ENCODE measurements at places on chromosomes 5 and 9.

DNA sequence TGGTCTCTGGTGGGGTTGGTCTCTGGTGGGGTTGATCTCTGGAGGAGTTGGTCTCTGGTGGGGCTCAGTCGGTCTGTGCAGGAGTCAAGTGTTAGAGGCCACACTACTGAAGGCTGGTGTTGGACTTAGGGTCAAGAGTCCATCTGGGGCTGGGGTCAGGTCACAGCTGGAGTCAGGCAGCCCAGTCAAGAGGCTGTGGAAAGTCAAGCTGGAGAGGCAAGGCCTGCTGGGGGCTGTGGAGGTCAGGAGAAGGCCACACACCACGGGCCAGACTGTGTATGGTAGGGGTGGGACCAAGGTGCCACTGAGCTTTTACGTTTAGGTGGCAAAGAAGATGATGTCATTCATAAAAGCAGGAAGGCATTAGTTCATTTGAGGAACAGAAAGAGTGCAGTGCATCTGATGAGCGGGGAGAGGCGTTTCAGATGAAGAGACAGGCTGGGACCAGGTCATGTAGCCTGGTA is 16.7 kb upstream of the CD74 start:
- no peak for DNase-seq

DNA sequence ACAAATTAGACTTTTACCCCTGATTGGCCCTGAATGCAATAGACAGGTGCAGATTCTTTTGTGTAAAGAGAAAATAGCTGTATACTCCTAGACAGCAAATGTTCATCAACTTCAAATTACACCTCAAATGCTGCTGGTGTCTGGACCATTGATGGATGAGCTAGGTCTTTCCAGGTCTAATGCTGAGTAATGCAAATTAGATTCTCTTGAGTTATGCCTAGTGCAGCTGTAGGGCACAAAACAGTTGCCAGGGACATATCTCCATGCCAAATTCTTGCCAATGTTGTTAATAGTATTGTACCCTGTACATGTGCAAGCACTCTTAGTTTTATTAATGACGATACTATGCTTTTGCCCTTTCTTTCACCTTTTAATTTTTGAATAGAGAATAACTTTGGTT is 72.3 kb upstream of the CNTLN start:
- DNase-seq = no peak

- DNase-seq = no peak
Observed at GRCh38 chr9:25948182-25948581, 269.9 kb upstream of the TUSC1 start.

DNA sequence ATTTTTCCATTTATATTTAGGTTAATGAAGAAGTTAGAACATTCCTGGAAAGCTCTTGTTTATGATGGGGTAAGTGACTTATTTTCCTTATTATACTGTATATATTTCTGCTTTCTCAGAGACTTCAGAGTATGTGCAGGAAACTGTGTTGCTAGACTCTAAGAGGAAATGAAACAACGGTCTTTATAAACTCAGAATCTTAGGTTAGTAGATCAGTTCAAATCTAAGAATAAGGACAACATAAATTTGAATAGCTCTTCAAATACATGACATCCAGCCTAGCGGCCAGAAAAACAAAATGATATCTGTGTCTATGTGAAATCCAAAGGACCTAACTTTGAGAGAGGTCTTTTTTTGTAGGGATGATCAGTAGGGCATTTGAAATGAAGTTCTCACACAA is 94.3 kb downstream of the PRKACG start:
- DNase-seq = no peak

DNA sequence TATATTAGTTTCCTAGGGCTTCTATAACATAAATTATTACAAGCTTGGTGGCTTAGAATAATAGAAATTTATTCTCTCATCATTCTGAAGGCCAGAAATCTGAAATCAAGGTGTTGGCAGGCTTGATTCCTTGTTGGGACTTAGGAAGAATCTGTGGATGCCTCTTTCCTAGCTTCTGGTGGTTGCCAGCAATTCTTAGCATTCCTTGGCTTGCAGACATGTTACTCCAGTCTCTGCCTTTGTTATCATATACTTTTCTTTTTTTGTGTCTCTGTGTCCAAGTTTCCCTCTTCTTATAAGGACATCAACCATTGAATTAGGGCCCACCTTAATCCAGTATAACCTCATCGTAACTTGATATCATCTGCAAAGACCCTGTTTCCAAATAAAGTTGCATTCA is 31.4 kb downstream of the CTNNA1 start:
- no peak for DNase-seq

DNA sequence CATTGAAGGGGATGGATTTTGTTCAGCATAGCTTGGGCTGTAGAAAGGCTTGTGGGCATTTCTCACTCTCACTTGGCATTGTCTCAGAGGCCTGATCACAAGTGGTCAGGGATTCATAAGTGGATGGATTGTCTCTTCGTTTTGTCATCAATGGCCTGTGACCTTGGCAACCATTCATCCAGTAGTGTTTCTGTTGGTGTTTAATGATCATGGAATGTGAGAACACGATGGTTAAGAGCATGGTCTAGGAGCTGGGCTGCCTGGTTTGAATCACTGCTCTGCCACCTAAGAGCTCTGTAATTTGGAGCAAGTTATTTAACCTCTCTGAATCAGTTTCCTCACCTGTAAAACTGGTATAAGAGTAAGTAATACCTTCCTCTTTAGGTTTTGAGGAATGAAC is 430.1 kb upstream of the MEF2C start:
- DNase-seq = no peak

- no peak for DNase-seq
Observed at GRCh38 chr9:81574405-81574804, 114.9 kb downstream of the TLE1 start.

DNA sequence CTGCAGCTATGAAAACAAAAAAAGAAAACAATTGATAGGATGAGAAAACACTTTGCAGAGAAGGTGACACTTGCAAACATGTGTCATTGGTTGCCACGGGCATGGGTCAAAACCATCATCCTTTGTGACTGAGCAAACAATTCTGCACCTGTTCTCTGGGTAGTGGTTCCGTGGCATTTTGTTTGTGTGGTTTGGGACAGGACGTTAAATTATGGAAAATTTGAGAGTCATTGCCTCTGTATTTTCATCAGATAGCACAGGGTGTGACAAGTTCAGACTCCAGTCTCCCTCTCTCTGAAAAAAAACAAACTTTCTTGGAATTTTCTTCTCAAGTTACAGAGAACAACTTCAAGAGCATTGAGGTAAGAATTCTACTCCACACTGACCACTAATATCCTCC is 113.4 kb upstream of the HMHB1 start:
- DNase-seq = no peak

- DNase-seq = no peak
Observed at GRCh38 chr5:7577381-7577780, 181.4 kb downstream of the ADCY2 start.

- DNase-seq = no peak
Observed at GRCh38 chr5:12704955-12705354, 800.7 kb upstream of the CTNND2 start.

DNA sequence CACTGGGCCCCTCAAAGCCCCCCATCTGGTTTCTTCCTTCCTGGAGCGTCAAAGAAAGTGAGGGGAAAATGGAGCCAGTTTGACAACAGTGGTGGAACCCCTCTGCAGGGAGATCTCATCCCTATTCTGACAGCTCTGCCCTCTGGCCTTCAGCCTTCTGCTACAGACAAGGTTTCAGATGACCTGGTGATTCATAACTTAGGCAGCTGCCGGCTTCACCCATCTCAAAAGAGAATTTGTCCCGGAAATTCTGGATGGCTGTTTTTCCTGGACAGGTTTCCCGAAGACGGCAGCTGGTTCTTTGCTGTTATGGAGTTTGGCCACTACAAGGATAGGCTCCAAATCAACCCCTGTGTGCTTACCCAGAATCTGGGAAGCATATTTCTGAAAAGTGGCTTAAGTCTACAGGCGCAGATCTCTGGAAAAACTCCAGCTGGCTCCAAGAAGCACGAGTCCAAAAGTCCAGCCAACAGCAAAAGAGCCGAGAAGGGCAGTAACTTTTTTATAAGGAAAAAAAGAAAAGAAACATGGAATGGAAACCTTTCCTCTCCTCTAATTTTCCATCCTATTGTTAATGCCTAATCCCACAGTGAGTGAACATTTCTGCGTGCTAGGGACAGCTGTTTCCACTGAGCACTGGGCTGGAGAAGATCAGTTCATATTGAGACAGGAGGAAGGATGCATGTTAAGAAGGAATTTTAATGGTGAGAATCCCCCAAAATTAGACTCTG is 54.5 kb downstream of the ZNF366 start:
- no peak for DNase-seq

DNA sequence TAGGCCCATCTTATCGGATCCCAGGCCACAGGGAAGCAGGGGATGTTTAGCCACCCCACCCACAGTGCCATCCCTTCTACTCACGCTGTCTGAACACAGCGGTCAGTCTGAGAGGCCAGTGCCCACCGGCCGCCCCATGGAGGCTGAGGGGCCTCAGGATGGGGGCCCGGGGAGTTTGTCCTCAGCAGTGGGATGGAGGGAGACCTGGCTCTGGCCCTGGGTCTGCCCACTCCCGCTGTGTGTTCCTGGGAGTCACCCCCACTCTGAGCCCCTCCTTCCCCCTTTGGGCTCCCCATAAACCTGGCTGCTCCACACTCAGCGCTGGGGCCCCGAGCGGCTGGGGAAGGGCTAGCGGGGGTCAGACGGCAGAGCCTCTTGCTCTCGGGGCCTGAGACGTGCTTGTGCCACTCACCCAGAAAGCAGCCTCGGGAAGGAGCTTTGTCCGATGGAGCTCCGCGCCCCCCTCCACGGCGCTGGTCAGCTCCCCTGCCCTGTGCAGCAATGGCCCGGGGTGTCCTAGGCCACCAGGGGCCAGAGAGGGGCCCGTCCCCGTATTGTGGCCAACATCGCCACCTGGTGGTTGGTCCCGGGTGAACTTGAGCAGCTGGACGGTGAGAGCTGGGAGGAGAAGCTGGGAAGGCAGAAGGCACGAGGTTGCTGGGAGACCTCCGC is 10.9 kb upstream of the LAMC3 start:
- DNase-seq = peak; percentile 74

- no peak for DNase-seq
Observed at GRCh38 chr9:20603524-20604268, 18.6 kb downstream of the MLLT3 start.

DNA sequence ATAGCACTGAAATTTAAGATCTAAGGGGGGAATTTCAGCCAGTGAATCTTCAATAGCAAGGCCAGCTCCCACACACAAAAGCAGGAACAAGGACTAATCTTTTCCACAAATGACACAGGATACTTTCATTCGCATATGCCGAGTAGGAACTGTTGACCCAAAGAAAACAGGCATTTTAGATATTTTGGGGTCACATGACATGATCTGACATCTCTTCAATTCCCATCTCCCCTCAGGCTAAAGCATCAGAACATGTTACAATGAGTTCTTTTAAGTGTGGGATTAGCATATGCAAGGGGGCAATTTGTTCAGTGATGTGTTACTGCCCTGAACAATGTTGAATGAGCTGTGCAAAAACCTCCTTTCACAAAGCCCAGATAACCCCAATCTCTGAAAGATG is 68.2 kb downstream of the TLE1 start:
- DNase-seq = no peak

GRCh38 chr5:32129074-32129598 is 45.0 kb downstream of the GOLPH3 start:
- DNase-seq = no peak

- no peak for DNase-seq
Observed at GRCh38 chr9:23343226-23343625, 482.8 kb downstream of the ELAVL2 start.

- no peak for DNase-seq
Observed at GRCh38 chr9:90032296-90033027, 427.6 kb downstream of the GADD45G start.

DNA sequence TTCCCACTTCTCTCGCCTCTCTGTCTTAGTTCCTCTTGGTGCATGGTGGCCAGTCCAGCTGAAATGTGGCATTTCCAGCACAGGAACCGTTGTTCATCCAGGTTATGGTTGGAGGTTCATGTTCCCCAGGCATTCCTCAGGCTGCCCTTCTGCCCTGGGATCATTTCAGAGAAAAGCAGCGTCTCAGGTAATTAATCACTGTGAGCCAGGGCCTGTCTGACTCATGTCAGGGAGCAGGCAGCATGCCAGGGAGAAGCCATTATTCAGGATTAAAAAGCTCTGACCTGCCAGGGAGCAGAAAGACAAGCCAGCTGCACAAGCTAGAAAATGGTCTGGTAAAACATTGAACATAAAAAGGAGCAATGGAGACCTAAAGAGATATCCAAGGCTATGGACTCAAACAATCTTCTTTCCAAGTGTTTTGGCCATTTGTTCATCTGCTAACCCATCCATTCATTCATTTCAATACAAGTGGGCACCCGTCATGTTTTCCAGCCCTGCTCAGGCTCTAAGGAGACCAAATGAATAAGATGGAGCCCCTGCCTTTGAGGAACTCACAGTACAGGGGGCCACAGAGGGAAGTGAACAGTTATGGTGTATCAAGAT is 241.4 kb downstream of the DRD1 start:
- DNase-seq = no peak

DNA sequence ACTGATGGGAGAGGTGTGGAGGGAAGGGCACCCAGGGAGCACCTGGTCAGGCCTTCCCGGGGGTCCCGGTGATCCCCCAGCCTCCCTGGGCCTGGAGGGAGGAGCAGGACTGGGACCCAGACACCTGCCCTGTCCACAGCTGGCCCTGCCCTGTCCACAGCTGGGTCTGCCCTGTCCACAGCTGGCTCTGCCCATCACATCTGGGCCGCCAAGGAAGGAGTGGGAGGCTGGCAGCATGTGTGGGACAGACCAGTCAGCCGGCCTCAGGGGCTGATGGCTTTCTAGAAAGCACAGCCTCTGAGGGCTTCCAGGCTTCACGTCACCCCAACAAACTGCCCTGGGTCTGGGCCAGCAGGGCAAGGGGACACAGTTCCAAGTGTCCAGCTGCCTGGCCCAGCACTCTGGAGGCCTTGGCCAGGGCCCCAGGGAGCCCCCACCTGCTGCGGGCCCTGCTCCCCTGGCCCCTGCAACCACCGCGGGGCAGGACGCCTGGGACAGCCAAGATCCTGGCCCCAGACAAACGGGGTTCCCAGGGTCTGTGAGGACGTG is 12.2 kb downstream of the DNLZ start:
- DNase-seq = no peak

DNA sequence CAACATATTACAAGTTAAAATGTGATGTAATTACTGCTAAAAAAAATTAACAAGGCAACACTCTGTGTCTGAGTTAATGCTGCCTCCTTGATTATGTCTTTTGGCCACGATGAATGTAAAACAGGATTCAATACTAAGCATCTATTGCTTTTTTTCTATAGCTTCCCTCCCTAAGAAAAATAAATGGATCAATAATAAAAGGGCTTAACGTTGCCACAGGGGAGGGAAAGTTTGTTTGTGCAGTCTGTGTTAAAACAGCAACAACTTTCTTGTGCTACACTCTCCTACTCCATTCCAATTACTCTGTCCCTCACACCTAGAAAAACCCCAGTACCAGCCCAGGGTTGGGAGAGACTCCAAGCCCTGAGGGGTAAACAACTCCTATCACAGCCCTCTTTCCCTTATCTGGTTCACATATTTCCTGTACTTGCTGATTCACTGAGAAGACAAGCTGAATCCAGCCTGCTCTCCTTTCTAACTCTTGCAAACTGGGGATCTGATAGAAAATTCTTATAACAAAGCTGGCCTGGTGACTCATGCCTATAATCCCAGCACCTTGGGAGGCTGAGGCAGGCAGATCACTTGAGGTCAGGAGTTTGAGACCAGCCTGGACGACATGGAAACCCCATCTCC is 44.8 kb downstream of the PTPN3 start:
- DNase-seq = no peak

GRCh38 chr9:1659363-1659690 is 355.8 kb upstream of the SMARCA2 start:
- no peak for DNase-seq
